Effector CD8-positive, alpha-beta T cell (primary cell): ENCODE measurements at places on chromosomes 16 and 17.

DNA sequence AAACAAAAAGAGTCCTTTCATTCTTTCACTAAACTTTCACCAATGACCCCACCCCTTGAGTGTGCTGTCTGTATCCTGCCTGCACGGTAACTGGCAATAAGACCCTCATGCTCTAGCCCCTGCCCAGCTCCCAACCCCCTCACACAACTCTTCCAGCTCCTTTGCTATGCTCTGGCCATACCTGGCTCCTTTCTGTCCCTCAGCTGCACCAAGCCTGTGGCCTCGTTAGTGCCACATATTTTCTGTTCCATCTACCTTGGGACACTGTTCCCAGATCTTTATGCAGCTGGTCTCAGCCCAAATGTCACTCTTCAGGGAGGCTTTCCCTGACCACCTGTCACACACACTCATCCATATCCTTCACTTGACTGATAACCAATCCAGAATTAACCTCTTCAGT is 47.3 kb downstream of the C16orf82 start:
- DNase-seq = no peak

DNA sequence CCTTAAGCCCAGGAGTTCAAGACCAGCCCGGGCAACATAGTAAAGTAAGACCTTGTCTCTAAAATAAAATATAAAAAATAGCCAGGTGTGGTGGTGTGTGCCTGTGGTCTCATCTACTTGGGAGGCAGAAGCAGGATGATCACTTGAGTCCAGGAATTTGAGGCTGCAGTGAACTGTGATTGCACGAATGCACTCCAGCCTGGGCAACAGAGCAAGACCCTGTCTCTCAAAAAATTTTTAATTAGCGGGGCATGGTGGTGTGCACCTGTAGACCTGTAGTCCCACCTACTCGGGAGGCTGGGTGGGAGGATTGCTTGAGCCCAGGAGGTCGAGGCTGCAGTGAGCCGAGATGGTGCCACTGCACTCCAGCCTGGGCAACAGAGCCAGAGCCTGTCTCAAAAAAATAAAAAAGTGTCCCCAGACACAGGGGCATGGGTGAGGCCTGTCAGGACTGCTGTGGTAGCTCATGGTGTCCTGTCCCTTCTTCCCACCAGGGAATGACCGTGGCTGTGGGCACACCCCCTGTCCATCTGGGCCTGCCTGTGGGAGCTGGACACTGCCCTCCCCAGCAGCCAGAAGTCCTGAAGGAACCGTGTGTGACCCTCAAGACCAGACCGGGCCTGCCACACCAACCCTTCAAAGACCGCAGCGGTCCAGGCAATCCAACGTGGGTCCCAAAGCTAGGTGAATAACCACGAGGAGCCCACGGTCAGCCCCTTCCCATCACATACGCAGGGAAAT is 30.8 kb upstream of the GAA start:
- no peak for DNase-seq

- DNase-seq = no peak
Observed at GRCh38 chr17:73404246-73404645, 92.4 kb upstream of the CDC42EP4 start.

DNA sequence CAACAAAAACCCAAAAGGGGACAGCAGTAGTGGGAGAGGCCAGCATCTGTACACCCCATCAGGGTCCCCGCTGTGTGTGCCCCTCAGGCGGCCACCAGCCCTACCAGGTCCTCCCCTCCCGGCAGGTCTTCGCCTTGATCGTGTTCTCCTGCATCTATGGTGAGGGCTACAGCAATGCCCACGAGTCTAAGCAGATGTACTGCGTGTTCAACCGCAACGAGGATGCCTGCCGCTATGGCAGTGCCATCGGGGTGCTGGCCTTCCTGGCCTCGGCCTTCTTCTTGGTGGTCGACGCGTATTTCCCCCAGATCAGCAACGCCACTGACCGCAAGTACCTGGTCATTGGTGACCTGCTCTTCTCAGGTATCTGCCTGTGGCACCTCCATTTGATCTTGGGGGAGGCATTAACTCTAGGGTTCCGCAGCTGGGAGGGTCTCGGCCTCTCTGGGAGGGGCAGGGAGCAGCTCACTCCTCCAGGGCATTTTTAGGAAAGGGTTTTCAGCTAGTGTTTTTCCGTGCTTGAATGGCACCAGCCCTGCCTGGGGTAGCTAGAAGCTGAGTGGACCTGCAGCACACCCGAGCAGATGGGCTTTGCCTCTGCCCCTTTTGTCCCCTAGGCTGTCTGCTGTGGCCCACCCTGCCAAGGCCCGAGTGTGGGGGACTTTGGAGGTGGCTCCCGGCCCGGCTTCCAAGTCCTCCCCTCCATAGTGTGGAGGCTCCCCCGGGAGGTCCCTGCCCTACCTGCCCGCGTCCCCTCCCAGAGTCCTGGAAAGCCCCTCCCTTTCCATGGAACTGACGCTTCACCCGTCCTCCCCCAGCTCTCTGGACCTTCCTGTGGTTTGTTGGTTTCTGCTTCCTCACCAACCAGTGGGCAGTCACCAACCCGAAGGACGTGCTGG is 2.6 kb downstream of the SYNGR2 start:
- DNase-seq = no peak

DNA sequence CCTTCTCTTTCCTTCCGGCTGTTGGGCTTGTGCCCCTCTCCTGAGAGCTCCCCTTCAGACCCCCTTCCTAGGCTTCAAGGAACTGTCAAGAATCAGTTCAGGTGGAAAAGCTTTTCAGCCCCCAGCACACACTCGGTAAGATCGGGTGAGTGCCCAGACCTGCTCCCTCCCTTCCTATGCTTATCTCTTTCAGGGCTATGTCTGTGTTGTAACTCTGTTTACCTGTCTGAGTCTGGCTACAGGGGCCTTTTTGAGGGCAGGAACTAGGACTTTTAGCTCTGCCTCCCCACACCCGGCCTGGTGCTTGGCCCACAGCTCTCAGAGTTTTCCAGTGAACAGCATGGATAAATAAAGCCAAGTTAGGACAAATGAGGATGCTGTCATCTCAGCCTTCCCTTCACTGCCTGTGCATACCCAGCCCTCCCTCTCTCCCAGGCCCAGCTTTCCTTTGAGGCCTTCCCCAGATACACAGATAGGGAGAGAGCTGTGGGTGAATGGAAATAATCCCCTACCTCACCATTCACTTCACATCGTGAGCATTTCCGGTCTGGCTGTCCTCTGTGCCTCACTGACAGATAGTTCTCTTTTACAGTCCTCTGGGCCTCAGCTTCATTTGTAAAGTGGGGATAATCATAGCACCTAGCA is 5.7 kb upstream of the MRPS23 start:
- DNase-seq = no peak

DNA sequence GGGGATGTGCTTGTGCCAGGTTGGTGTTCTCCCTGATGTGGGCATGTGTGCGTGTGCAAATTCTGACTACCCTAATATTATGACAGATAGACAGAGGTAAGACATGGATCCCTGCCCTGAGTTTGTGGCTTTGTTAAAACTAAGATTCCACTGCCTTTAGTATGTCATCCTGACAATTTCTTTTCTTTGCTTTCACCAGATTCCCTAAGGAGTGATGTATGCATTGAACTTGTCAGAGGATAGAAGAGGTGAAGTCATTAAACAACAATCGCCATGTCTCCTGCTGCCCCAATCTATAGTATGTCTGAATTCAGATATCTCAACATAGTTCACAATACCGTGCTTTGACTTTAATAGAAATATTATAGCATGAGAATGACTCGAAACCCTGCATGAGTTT is 137.1 kb upstream of the ELAC2 start:
- no peak for DNase-seq

GRCh38 chr17:55202896-55203295 is 61.9 kb upstream of the HLF start:
- no peak for DNase-seq
